ENCODE measurements at places on chromosomes 12 and 14. TPM values are rescaled to one million over a fixed set of nuclear protein-coding genes. Genes with fewer than 3 reads are reported as not detected.

SPIC gene
- not detected for polyA plus RNA-seq

TOGARAM1 gene
- 8.3 TPM for polyA plus RNA-seq

AICDA gene
- polyA plus RNA-seq = not detected

PSMA3 gene
- 266 TPM for polyA plus RNA-seq

CLMN gene
- polyA plus RNA-seq = 0.09 TPM

SLC39A5 gene
- polyA plus RNA-seq = not detected

PFKM gene
- polyA plus RNA-seq = 62.1 TPM

INHBC gene
- not detected for polyA plus RNA-seq

- DNase-seq = no peak
These were observed 344.4 kb upstream of the STXBP6 start for GRCh38 chr14:25394356-25394755.

DNA sequence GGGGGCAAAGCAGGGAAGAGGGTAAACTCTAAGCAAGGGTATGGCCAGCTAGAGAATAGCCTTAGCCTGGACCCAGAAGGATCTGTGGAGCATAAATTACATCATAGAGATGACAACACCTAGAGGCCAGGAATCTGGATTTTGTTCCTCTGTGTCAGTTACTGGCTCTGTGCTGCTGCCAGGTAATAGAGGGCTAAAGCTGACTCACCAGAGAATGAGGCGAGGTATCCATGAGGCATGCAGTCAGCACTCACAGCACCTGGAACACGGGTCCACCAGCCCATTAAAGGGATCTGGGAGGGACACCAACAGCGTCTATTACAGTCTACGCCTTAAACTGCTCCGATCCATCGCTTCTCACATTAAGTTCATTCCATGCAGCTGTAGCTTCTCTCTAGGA lies 74.9 kb upstream of the CMKLR1 start:
- DNase-seq = no peak

GRCh38 chr12:62192903-62193250 lies 67.3 kb upstream of the USP15 start:
- no peak for DNase-seq

GRCh38 chr12:1855241-1855640 lies 34.9 kb downstream of the LRTM2 start:
- no peak for DNase-seq

GRCh38 chr12:66268562-66268961 lies 33.7 kb upstream of the HELB start:
- no peak for DNase-seq

DNA sequence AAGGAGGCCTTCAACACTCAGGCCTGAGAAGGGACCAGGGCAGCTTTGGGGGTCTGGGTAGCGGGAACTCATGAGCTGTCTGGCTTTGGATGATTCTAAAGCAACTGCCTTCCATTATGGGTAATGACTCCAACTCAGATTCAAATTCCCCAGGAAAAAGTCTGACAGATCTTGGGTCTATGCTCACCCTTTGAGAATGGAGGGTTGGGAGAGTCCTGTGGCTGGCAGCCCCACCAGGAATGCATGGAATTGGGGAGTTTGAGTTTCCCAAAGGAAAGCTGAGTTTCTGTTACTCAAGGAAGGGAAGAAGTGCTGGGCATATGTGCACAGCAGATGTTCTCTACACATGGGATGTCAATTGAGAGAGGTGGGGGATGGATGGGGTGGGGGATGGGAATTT lies 22.4 kb upstream of the LTBP2 start:
- DNase-seq = no peak

GRCh38 chr14:38079886-38080285 lies 127.8 kb upstream of the SSTR1 start:
- no peak for DNase-seq

DNA sequence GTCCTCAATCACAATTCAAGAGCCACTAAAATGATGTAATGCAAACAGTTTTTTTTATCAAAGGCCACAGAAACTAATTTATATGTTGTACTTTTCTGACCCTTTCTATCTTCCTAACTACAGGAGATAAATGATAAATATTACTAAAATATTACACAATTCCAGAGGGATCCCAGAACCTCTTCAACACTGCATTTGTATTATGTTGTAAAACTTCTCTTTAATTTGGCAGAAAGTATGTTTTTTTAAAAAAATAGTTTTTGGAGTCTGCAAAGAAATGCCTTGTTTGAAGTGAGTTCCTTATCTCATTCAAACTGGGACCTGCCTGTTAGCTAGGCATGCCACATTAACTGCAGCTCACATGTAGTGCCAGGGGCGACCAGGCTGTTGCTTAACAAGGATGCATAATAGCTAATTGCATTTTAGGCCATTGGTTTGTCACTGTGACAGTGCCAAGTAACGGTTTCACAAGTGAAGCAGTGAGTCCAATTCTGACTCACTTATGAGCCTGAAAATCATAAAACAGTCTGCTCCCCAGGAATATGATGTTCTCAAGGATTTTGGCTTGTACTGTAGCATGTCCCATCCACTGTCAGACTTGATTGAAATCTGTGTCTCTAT lies 266.9 kb downstream of the KTN1 start:
- DNase-seq = no peak

- DNase-seq = no peak
These were observed 9.7 kb downstream of the CKAP4 start for GRCh38 chr12:106238146-106238545.

DNA sequence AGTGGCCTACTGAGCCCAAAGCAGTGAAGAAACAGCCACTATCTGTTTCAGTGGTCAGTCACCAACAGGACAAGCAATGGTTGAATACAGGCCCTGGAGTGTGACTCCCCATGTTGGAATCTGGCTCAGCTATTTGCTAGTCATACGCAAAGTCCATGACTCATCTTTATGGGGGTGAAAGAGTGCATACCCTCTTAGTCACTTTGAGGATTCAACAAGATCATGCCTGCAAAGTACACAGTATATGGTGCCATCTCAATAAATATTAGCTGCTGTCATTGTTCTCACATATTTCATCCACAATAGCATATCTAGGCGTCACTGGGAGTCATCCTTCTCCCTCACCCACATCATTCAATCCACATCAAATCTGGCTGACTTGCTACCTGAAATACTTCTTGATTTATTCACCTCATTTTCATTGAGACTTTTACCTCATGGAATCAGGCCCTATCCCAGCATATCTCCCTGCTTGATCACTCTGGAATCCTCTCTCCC lies 26.4 kb upstream of the STAB2 start:
- peak; percentile 77 for DNase-seq

DNA sequence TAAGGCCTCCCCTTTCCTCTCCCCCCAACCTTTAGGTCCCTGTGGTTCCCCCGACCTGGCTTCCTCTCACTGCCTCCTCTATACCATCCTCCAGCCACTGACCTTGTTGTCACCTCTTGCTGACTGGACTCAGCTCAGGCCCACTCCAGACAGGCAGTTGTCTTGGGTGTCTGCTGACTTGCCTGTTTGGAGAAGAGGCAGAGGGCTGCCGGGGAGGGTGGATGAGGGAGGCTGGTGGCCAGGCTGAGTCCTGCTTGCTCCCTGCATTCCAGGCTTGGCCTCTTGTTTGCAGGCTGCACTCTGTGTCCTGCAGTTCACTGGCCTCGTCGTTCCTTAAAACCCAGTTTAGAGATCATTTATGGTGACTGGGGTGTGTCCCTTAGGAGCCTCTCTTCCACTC lies 31.0 kb upstream of the RD3L start:
- DNase-seq = no peak

DNA sequence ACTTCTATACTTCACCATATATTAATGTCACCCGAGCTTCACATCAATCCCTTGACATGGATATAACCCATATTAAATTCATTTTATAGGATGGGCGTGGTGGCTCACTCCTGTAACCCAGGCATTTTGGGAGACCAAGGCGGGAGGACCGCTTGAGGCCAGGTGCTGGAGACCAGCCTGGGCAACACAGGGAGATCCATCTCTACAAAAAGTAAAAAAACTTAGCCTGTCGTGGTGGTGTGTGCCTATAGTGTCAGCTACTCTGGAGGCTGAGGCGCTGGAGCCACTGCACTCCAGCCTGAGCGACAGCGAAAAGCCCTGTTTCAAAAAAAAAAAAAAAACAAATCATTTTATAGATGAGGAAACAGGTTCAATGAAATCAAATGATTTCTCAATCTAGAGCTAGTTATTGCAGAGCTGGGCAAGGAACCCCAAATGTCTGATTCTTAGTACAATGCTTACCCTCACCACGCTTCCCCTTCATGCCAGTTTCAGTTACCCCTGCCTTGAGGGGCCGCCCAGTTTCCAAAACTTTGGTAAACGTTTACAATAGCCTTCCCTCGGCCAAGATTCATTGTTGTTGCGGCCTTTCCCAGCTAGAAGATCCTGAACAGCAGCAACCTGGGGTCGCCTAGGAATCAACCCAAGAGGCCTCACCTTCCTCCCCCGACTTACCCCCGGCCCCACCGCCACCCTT lies 751 bp downstream of the PSMB5 start:
- no peak for DNase-seq

DNA sequence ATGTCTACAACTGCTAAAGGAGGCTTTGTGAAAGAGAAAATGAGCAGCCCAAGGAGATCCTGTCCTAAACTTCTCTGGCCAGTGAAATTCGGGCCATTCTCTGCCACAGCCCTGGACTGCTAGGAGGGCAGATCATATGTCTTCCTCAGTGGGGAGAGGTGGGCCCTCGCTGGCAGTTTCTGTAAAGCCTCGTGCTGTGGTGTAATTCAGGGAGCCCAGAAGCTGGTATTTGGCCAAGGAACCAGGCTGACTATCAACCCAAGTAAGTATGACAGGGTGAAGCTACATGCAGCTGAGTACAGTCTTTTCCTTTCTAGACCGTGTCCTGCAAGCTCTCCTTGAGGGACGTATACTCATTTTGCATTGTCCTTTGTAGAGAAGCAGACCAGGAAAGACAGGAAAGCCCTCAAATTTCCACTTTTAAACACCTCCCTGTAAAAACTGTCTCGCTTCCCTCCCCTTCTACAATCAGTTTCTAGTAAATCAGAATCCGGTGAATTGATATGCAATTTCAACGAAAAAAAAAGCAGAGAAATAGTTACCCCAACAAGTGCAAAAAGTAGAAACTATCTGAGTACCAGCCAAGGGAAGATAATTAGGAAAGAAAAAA lies 106.8 kb downstream of the DAD1 start:
- DNase-seq = no peak

GRCh38 chr14:53517270-53517960 lies 364.3 kb upstream of the DDHD1 start:
- DNase-seq = no peak

DNA sequence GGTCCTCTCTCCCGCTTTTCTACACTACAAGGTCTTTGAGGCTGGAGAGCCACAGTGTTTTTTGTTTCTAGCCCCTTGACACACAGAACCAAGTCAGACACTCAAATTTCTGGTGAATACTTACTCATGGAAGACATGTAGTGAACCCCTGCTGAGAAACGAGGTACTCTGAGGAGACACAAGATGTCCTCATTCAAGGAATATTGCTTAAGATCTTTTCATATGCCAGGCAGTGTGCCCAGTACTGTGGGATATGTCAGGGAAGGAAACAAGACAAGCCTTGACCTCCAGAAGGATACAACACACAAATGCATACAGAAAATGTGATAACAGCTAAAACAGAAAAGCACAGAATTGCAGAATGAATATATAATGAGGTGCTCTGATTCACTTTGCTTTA lies 75.9 kb downstream of the TMTC1 start:
- DNase-seq = no peak

DNA sequence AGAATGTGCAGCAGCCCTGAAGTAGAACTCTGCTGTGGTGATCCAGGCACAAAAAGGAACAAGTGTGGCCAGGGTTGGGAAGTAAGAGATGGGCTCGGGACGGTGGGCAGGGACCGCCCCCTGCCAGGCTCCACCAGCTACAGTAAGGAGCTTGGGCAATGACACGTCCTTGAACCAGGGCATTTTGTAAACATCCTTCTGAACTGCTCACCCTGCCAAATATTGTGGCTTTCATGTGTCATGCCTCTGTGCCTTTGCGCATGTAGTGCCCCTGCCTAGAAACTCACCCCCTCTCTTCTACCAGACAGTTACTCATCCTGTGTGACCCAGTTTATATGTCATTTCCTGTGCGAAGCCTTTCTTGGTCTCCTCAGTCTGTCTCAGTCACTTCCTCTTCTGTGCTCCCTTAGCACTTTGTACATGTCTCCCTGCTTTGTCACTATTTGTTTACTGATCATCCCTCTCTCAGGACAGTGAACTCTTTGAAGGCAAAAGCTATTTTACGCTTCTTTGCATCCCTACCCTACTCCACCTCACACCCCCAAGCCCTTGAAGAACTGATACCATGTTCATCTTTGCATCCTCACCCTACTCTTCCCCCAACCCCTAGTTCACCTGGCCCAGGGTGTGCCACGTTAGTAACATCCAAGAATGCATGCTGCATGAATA lies 108.9 kb upstream of the PLEKHG7 start:
- DNase-seq = no peak

- no peak for DNase-seq
These were observed 460 bp upstream of the SYNE2 start for GRCh38 chr14:63852271-63852816.

DNA sequence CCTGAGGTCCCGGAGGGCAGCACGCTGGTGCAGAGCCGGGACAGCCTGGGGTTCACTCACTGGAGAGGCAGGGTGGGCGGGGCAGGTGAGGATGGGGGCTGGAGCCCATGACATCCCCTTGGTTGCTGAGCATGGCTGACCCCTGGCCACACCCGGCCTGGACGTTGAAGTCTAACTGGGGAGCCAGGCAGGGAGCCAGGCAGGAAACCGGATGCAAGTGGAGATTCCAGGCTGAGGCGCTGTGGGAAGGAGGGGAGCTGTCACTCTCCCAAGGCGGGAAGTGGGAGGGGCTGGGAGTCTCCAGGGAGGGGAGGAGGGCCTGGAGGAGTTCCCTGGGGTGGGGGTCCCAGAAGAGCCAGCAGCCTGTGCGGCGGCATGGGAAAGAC lies 7.7 kb upstream of the INF2 start:
- DNase-seq = no peak

GRCh38 chr12:19710811-19711793 lies 271.8 kb downstream of the AEBP2 start:
- no peak for DNase-seq

DNA sequence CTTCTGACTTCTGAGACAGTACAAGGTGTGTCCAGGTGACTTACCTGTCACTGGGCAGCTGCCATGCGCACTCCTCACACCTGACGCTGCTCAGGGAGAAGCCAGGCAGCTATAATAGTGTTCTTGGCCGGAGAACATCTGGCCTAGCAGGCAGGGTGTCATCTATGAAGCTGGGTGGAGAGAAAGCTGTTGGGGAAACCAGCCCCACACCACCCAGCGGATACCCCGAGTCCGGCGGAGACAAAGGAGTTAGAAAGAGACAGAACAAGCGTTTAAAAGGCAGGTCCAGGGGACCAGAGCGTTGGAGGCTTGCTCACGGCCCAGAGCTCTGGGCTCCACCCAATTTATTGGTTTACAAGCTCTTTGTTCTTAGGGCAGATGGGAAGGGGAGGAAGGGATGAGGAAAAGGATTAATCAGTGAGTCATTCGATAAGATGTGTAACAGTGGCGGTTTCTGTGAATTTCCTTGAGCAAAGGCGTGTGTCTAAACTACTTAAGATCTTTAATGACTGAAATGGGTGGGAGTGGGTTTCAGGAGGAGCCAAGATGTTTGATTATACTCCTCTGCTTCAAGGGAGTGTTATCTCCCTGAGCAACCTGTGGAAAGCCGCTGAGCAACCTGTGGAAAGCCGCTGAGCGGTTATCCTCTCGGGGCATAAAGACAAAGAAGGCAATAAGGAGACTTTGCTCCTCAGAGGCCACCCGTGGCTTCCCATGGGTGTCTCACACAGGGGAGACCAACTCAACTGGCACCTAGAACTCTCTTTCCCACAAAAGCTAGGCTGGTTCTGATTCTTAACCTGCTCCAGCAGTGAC lies at the start of gene GALNT8:
GALNT8 (plus strand) TSS at position 580 of the 816 bp plus-strand sequence. CDS start 278 bp downstream, outside the sequence.
- DNase-seq = no peak

GRCh38 chr12:66538970-66539369 lies 139.9 kb downstream of the GRIP1 start:
- DNase-seq = no peak

GRCh38 chr12:74656251-74656650 lies 118.6 kb downstream of the ATXN7L3B start:
- DNase-seq = no peak
